HFF-Myc (cell line): ENCODE measurements at places on chromosomes 7 and 10.

GRCh38 chr7:138865843-138866242 is 67.8 kb upstream of the ATP6V0A4 start:
- no peak for DNase-seq

GRCh38 chr7:141992156-141992555 is 3.5 kb upstream of the MGAM start:
- no peak for DNase-seq

- DNase-seq, result no peak
Observed at GRCh38 chr10:7027237-7027912, 383.5 kb downstream of the SFMBT2 start.

DNA sequence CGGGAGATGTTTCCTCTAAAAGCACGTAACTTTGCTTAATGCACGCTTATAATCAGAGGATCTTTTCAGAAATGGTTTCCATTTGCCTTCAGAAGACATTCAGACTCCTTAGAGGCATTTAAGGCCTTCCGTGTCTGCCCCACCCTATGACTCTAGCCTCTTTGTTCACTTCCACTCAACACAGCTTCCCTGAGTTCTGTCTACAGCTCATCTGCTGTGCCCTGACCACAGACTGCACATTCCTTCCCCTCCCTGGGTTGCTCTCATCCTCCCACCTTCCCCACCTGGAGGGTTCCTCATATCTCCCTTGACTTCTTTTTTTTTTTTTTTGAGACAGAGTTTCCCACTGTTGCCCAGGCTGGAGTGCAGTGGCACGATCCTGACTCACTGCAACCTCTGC is 16.6 kb downstream of the FBH1 start:
- no peak for DNase-seq

DNA sequence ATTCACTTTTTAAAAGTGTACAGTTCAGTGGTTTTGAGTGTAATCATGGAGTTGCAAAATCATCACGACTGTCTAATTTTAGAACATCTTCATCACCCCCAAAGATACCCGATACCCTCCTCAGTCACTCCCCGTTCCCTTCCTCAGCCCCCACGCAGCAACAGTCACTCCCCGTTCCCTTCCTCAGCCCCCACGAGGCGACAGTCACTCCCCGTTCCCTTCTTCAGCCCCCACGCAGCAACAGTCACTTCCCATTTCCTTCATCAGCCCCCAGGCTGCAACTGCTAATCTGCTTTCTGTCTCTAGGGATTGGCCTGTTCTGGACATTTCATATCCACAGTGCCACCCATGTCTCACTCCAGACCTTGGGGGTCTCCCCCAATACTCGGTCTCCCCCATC is 161.6 kb upstream of the PPP2R2D start:
- DNase-seq, result no peak

- DNase-seq, result no peak
Observed at GRCh38 chr7:122975341-122975740, 20.2 kb downstream of the TAS2R16 start.

DNA sequence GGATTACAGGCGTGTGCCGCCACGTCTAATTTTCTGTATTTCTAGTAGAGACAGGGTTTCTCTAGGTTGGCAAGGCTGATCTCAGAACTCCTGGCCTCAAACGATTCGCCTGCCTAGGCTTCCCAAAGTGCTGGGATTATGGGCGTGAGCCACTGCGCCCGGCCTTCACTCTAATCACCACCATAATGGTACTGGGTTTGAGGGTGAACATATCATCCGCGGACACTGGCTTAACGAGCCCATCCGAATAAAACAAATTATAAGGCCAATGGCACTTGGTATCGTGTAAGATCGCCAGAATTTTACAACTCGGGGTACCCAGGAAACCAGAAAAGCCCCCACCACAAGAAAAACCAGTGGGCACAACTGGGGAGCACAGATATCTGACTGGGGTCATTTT is 580 bp downstream of the FAM200A start:
- no peak for DNase-seq

DNA sequence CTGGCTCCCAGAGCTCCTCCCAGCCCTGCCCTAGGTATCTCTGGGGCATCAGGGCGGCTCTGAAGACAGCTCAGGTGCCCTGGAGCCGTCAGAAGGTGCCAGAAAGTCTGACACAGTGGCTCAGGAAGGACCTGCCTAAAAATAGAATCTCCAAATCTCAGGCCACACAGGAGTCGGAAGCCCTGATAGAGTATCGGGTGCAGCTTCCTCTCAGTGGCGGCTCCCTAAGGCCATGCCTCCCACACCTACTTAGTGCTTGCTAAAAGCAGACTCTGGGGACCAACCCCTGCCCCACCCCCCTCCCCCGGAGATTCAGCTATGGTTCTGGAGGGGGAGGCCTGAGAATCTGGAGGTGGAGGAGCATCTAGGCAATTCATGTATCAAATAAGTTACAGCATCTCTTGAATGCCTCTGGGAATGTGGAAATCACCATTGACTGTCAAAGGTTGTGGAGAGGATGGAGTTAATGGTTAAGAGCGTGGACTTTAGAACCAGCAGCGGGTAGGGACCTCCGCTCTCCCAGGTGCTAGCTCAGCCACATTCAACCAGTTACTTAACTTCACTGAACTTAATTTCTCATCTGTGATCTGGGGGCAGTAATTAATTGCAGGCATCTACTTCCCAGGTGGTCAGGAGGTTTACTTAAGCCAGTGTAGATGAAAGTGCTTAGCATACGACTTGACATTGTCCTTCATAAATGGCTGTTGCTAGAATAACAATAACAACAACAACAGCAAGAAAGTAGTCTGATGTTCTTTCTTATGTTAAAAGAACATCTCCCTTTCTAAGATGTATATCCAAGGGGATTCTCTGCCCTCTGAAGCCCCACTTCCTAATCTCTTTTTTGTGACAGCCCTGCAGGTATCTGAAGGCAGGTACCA is 38.6 kb upstream of the MXI1 start:
- DNase-seq, result no peak

DNA sequence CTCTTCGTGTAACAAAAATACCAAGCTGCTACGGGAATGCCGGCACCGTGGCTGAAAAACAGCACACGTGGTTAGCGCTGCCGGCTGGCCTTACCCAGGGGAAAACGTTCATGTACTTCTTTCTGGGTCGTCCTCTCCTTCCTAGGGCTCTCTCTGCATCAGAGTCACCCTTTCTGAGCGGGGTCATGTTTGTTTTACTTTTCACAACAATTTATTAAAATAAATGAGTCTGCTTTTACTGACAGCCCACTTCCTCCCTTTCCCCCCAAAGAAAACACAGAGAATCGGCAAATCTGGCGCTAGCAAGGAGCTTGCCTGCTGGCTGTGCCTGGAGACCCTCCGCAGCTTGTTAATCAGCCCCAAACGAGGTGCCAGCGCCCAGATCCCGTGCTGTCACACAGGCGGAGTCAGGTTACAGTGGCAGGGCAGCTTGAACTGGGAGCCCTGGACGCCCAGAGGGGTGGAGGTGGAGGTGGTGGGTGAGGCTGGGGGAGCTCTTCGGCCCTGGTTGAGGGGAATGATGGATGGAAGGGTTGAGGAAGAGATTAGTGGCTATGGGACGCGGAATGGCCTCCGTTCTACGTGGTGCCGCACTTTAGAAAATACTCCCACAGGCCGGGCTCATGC is 162.2 kb upstream of the TNS3 start:
- no peak for DNase-seq

GRCh38 chr7:25025218-25025671 is 45.3 kb upstream of the OSBPL3 start:
- DNase-seq, result peak; percentile 78

DNA sequence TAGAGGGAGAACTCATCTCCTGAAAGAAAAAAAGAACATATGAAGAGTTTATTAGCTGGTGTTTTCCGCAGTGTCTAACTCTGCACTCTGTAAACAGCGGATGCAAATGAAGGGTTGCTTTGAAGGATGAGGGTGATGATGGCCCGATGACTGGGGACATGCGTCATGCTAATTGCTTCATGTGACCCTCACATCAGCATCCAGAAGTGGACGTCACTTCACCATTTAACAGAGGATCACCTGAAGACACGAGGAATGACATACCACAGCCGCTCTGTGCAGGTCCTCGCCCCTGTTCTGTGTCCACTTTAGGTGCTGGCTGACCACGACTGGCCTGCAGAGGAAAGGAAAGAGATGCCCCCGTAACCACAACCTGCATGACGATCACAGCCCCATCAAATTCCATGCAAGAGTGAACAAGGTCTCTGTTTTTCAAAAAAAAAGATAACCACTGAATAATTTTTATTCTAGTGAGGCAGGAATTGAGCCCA is 82.9 kb downstream of the KLF6 start:
- DNase-seq, result no peak

GRCh38 chr7:130087364-130087763 is 17.0 kb downstream of the KLHDC10 start:
- no peak for DNase-seq

DNA sequence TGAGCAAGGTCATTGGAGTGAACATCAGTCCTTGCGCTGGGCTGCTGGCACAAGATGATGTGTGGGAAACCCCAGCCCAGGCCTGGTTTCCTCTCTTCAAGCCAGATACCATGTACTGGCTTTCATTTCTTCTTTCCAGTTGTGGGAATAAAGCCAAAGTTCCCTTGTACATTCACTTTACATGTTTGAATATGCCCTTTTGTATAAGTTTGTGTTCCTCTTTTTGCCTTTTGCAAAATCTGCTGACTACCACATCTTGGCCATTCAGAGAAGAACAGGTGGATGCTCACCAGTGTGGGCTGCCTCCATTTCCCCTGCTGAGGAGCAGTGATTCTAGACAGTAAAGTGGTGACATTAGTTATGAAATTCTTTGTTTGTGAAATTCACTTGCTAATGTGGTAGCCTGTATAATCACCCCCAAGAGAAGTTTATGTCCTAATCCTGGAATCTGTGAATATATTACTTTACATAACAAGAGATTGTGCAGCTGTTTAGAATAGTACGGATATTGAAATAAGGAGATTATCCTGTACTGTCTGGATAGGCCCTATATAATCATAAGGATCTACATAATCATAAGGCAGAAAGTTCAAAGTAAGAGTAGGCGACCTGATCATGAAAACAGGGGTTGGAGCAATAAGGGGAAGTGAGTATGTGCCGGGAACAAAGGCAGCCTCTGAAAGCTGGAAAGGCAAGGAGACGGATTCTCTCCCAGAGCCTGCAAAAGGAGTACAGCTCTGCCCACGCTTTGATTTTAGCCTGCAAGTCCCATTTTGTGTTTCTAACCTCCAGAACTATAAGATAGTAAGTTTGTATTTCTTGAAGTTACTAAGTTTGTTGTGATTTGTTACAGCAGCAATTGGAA is 18.8 kb upstream of the AOAH start:
- DNase-seq, result no peak
